Frontal cortex (tissue), 4 donors: ENCODE measurements at places on chromosomes 7 and 10. TPM values are rescaled to one million over a fixed set of nuclear protein-coding genes. Genes with fewer than 3 reads are reported as not detected.

- peak; percentile 40 for DNase-seq
These were observed 220.3 kb downstream of the PHTF2 start for GRCh38 chr7:78018641-78019446.

DNA sequence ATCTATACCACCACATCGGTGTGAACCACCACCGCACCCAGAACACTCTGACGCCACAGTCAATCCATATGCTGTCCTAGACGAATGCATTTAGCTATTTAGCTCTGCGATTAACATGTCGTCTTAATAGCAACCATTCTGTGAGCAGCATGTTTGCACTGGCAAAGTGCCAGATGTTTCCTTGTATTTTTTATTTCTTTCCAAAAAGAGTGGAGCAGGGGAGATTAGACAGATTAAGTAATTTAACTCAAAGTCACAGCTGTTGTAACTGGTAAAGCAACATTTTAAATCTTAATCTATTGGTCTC lies 57.0 kb upstream of the ARL4A start:
- no peak for DNase-seq

DNA sequence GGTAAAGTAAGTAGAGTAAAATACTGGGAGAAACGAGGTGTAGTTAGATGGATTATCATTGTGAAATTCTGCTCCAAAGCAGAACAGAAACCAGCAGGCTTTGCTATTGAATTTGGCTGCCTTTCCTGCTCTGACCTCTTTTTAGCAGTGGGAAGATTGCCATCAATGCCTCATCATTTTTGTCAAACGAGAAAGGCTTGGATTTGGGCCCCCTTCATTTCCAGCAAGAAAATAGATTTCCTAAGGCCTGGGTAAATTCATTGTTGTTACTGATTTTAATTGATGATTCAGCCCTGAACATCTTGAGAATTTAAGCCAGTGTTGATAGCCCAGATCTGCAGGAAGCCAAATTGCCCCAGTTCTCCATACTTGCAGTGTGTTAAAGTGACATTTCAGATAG lies 35.2 kb upstream of the ASAH2 start:
- DNase-seq = peak; percentile 12

- no peak for DNase-seq
These were observed 12.8 kb upstream of the HK1 start for GRCh38 chr10:69265521-69265920.

GRCh38 chr7:7908622-7909145 lies 59.9 kb upstream of the GLCCI1 start:
- no peak for DNase-seq

DNA sequence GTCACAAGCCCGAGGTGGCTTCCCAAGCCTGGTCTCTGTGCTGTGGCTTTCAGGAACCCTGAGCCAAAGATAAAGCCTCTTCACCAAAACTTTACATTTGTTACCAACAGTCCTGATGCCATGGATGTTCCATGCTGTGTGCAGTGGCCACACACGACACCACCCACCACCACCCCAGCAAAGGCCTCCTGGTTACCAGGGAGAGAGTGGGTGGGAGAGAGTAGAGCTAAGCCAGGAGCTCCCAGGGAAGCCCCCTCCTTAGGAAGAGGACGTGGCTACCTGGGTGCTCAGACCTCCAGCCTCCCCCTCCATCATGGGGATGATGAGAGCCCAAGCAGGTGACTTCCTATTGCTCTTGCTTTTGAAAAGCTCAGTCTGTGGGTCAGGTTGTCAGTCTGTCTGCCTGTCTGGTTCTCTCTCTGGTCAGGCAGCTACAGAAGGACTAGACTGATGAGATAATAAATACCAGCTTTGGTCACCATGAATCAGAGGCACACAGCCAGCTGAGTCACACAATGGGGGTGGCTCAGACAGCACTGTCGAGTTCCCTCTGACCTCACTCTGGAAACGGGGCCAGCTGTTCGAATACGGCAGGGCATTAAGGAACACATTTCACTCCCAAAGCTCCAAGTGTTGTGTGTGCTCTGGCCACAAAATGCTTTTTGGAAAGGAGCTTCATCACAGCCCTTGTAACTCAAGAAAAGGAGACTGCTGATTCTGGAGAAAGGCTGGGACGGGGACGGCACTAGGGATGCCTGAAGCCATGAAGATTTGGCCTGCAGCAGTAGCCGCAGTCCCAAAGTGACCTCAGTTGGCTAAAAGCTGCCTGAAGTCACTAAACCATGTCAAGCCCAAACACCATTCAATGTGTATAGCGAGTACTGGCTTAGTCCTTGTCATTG lies 166.0 kb downstream of the FANK1 start:
- peak; percentile 66 for DNase-seq

The SYT15 gene
- total RNA-seq = 0.82 TPM

- DNase-seq = no peak
These were observed 15.8 kb upstream of the DOCK1 start for GRCh38 chr10:126889421-126889820.

- no peak for DNase-seq
These were observed 36.1 kb downstream of the CRHR2 start for GRCh38 chr7:30646154-30646553.

DNA sequence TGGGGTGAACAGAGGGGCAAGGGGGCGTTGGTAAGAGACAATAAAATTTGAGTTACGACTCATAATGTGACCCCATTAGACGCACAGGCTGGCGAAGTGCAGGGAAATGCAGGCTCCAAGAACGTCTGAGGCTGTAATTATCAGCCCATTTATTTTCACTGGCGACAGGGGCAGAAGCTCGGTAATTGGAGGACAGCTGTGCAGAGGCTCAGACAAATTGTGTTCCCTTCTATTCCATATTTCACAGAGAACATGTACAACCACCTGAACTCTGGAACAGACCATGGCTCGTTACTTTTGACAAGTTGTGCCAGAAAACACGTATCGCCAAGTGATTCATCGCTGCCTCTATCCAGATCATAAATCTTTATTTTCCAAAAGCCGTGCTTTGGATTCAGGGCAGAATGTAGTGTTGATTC lies 137.3 kb upstream of the FRMD4A start:
- no peak for DNase-seq

DNA sequence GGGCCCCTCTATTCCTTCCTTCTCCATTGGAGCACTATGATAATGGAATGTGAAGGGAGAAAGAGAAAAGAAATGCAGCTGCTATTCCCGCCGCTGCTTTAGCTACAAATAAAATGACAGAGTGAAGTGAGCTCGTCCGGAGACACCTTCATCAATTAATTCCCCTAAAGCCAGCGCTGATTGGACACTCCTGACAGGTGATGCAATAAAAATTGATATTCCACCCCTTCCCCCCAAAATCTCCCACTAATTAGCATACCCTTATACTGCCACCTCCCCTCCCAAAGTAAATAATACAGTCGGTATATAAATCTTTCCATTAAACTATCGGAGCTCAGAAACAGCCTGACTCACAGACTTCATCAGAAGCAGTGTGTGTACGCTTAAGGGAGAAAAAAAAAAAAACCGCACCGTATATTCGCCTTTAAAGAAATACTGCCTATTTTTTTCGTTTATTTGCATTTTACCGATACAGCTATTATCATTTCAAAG lies 7.3 kb downstream of the SKIDA1 start:
- DNase-seq = no peak

- no peak for DNase-seq
These were observed 144.2 kb downstream of the BMS1 start for GRCh38 chr10:42926843-42927242.

DNA sequence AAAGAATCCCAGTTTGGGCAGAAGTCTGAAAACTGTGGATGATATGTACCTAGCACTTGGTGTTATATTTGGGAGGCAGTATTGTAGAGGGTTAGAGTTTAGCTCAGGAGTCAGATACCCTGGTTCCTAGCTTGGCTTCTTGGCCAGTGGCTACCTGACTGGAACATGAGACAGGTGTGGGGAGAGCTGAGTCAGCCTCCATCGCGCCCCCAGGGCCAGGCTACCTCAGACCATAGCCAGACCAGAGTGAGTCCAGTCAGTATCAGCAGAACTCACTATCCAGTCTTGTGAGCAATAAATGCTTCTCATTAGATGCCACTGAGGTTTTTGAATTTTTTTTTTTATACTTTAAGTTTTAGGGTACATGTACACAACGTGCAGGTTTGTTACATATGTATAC lies 26.0 kb downstream of the CYP3A5 start:
- no peak for DNase-seq

DNA sequence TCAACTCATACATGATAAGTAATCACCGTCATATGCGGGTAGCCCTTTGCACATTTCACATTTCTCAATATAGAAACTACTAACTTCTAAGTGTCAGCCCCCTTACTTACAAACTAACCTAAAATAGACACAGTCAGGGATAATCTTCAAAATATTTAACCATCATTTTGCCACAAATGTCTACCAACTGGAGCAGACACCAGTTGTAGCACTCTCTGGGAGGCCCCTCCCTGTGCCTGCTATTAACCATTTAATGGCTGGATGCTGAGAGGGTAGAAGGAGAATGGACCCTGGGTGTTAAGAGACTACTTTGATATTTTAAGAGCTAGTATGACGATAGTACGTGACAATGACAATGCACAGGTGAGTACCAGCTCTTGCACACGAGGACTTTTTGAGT lies 116.4 kb downstream of the SORBS1 start:
- no peak for DNase-seq

DNA sequence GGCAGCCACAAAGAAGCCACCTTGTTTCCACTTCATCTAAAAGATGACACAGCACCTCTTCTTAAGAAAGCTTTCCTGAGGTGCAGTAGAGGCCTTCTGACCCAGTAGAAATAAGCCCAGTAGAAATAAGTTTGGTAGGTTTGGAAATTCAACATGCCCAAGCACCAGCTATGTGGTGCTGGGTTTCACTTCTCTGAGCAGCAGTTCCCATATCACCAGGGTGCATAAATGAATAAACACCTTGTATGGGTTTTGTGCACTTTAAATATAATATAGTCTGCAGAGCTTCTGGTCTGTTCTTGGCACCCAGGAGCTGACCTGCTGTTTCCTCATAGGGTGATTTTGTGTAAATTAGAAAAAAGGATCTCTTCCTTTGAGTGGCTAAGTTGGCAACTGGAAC lies 492.4 kb upstream of the SORCS1 start:
- no peak for DNase-seq

- DNase-seq = no peak
These were observed 9.4 kb downstream of the PIP4K2A start for GRCh38 chr10:22704942-22705341.

DNA sequence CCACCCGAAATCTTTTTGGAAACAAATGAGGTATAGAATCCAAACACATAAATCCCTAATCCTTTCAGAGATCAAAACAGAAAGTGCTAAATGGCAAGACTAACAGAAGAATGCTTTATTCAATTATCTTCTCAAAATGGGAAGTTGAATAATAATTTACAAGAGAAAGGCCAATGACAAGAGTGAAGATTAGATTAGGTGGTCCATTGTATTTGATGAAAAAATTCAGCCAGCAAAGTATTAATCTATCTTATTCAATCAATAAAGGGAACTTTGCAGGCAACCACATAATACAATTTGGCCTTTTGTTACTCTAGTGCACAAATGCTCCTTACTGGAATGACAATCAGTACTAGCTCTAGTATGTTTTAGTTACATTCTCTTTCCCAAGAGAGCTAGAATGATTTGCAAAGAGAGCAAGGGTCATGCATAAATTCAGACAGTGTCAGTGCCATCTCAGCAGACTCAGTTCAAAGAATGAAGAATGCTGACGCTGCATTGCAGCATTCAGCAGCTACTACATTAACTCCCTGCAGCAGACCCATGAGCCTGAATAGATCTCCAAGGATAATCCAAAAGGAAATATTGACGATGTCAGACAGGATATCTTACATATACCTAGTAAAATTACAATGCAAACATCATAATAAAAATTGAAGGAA lies 131.8 kb downstream of the ANK3 start:
- DNase-seq = no peak

- peak; percentile 4 for DNase-seq
These were observed 25.4 kb downstream of the CYP2C9 start for GRCh38 chr10:94963901-94964300.

- no peak for DNase-seq
These were observed 366.3 kb downstream of the DNAJB6 start for GRCh38 chr7:157703131-157703530.

- peak; percentile 24 for DNase-seq
These were observed 194.9 kb downstream of the SUGCT start for GRCh38 chr7:40329601-40330153.

The IFIT1B gene
- 0.41 TPM for total RNA-seq

DNA sequence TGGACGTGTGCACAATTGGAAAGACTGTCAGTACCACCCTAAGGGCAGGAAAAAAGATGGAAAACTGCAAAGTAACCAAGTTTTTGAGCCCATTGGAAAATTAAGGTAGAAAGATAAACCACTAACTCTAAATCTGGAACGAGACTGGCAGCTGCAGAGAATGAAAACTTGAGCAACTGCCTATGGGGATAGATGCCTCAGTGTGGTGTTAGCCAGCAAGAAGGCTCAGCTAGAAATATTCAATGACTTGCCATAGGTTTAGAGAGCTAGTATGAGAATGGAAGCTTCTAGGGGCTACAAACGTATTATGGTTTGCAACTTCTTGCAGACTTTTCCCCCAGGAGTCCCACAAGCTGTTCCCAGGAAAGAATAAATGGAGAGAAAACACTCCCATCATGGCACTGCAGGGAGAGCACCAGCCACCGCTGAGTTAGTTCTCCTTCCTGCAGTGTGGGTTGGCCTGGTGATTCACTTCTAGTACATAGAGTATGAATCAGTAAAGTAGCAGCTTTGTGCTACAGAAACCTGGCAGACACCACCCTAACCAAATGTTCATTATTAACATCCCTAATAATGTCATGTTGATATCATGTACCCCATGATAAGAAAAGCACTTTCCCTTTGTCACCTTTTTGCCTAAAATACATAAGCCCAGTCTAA lies 372.4 kb upstream of the VWC2 start:
- DNase-seq = no peak

- no peak for DNase-seq
These were observed 810.7 kb downstream of the MAGI2 start for GRCh38 chr7:78642751-78643150.

DNA sequence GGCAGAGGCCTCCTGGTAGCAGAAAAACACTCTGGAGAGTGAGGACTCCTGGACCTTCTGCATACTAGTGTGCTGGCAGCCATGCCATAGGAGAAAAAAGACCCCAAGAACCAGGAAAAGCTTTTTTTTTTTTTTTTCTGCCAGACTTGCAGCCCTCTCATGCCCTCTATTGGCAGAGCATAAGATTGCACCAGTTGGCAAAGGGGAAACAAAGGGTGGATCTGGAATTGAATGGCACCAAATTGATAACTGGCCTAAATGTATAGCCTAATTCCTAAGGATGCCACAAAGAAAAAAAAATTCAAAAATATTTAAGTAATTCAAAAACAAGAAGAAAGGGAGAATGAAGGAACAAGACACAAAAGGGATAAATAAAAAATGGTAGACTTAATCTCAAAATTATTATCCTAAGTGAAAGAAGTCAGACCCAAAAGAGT lies 112.5 kb upstream of the GHITM start:
- DNase-seq = no peak

The ATRNL1 gene
- 909 TPM for total RNA-seq

- DNase-seq = no peak
These were observed 27.8 kb downstream of the CAV1 start for GRCh38 chr7:116552602-116553001.
